Activated CD4-positive, alpha-beta T cell treated with anti-CD3 and anti-CD28 coated beads for 1 hour (primary cell): ENCODE measurements at places on chromosomes 6 and 20.

DNA sequence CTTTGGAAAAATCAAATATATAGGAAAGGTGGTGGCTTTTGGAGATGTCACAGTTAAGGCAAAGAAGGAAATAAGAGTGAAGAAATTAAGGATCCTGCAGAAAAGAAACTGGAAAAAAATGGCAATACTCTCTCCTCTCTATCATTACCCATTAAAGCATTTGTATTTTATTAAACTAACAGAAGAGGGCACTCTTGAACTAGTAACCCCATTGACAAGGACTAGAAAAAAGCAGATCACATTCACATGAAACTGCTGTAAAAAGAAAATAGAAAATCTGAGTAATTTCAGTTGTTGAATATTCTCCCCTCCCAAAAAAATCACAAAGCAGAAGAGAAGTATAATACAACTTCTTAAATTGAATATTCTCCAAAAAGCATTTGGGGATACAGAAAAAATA lies 104.1 kb upstream of the SLC35B3 start:
- no peak for DNase-seq

DNA sequence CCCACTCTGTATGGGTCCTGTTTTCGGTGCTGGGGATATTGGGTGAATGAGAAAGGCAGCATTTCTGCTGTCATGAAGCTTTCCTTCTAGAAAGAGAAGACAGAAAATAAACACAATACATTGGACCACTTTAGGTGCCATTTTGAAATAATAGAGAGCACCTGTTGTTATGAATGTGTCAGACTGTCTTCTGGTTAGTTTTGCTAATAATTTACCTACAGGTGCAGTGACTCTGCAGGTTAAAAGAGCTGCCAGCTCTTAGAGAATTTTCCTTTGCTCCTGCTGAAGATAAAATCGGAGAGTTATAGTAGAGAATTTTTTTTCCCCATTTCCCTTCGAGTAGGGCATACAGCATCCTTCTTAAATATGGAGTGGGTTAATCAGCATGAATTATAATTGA lies 21.9 kb upstream of the GCLC start:
- no peak for DNase-seq

- DNase-seq = no peak
Observed at GRCh38 chr20:34907616-34908469, 31.4 kb downstream of the ACSS2 start.

- DNase-seq = no peak
Observed at GRCh38 chr6:166610069-166610468, 17.0 kb downstream of the RPS6KA2 start.

- DNase-seq = no peak
Observed at GRCh38 chr6:84150705-84151104, 76.7 kb downstream of the CEP162 start.

DNA sequence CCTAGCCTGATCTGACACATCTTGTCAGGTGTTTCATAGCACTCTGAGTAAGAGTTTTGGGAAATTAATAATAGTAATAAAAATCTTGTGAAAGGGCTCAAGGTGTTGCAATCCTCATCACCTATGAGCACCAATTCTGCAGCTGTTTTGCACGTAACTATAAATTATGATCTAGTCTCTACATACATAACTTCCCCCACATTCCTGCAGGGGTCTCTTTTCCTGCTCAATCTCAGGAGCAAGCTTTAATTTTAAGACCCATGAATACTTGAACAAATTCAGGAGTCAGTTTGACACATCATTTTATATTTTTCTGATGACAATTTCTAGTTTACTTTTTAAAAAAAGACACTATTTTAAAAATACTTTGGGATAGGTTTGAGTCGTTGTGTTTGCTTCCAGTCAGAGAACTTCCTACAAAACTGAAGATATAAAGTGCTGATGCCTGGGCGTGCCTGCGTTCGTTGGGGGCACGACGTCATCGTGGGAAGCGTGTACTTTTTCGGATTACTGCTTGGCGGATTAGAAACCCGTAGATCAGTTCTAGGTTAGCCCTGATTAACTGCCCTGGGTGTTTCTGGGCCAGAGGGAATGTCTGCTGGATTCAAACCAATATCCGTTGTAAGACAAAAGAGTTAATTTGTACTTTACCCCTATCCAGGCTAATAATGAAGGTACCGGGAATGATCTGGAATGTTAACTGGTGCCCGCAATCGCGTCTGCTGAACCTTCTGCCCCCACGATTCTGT lies 1.0 kb upstream of the E2F3 start:
- peak; percentile 9 for DNase-seq

GRCh38 chr20:55353206-55353605 lies 652.1 kb downstream of the CBLN4 start:
- no peak for DNase-seq

GRCh38 chr6:161204866-161205557 lies 68.8 kb downstream of the AGPAT4 start:
- DNase-seq = no peak

- no peak for DNase-seq
Observed at GRCh38 chr6:170132011-170132521, 158.8 kb downstream of the DLL1 start.

GRCh38 chr6:50699051-50699775 lies 14.1 kb upstream of the TFAP2D start:
- DNase-seq = no peak

- DNase-seq = no peak
Observed at GRCh38 chr6:35400111-35400510, 52.0 kb upstream of the FANCE start.

DNA sequence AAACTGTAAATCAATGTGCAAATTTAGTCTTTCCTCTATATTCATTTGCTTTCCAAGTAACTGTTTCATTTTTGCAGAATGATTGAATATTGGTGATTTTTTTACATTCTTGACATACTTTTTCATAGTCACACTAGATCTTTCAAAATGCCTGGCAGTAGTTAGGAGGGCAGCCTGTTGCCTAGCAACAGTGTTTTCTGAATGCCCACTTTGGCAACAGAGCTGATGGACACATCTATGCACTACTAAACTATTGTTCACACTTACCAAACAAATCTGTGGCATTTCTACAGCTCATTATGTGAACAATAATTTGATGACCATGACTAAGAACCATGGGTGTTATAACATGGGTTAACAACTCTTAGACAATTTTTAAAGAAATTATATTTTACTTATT lies 438.0 kb upstream of the IMPG1 start:
- no peak for DNase-seq

DNA sequence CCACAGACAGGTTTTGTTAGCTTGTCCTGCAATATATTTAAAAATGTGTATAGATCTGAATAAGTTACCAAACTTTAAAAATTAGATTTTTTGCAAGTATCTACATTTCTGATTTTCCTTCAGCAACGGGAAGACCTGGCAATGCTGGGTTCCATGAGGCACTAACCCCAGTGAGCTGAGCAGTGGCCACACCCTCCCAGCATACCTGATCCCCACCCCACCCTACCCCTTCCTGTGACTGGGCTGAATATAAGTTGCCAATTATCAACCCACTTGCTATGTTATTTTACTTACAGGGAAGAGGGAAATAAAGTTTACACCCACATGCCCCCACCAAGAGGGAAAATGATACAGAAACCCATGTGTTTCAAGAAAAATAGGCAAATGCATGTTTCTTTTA lies 70.3 kb upstream of the RALGAPA2 start:
- no peak for DNase-seq

- DNase-seq = no peak
Observed at GRCh38 chr6:2562721-2563451, 187.8 kb downstream of the MYLK4 start.

DNA sequence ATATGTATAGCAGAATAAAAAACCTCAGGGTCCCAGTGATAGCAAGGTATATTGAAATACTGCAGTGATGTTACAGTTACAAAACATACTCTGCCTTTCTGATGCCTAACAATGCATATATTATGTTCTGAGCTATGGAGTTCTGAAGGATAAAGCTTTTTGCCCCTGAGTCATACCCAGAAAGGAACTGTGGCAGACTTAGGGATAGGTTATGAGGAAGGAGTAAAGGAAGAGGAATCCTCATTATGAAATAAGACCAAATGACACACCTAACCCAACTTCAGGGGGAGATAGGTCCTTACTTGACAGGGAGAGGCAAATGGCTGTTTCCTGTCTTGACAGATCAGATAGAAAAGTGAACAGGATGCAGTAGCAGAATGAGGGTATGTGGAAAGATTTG lies 940.6 kb upstream of the FLRT3 start:
- no peak for DNase-seq

DNA sequence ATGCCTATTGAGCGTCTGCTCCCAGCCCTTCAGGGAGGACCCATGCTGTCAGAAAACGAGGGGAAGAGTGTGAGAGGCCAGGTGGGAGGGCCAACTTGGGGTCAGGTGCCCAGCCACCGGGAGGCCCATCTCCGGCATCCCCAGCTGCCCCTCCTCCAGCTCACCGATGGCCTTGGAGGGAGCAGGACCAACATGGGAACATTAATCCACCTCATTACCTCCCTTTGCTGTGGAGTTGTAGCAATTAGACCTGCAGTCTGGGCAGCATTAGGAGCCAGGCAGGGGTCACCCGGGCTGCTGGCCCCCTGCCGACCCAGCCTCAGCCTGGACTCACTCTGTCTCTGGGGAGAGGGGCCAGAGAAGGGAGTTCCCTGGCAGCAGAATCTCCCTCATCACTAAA lies 25.1 kb downstream of the DLGAP4 start:
- no peak for DNase-seq

- DNase-seq = no peak
Observed at GRCh38 chr6:139290787-139291311, 949 bp downstream of the TXLNB start.

DNA sequence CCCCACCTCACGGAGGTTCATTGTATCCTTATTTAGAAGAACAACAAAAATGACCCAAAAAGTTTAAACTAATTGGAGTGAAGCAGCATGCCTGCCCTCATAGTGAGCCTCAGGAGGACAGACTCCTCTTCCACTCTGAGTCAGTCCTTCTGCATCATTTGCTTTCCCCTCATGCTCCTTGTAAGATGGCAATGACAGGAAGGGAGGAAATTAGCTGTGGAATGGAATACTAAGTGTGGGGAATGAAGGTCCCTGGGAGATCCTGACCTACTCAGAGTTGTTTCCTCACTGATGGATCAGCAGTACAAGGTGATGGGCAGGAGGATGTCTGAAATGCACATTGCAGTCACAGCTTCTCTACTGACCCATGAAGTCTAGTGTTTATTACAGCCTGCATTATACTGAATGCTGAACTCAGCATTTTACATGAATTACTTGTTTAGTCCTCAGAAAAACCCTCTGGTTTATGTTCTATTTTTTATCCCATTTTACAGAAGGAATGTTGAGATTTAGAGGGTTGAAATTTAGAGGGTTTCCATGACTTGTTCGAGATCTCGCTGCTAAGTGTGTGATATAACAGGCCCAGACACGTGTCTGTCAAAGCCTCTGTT lies 212.0 kb upstream of the PCSK2 start:
- no peak for DNase-seq

DNA sequence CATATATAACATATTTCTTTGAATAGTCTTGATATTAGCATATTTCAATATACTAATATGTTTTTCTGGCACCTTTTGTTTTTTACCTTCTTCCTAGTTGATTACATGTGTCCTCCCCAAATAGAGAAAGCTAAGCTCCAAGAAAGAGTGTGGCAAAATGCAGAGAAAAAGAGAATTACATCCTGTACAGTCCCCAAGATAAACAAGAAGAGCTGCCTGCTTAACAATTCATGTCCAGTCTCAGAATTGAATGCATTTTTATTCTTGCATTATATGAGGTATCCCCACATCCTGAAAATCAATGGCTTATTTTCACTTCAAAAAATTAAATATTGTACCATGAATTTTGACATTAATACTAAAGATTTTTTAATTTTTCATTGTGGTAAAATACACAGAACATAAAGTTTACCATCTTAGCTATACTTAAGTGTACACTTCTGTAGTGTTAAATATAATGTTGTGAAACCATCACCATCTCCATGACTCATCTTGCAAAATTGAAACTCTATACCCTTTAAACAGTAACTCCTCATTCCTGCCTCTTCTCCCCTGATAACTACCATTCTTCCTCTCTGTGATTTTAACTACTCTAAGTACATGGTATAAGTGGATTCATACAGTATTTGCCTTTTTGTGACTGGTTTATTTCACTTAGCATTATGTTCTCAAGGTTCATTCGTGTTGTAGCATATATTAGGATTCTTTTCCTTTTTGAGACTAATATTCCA lies 490.3 kb downstream of the COL12A1 start:
- DNase-seq = no peak

- DNase-seq = no peak
Observed at GRCh38 chr6:131117878-131118277, 17.4 kb upstream of the AKAP7 start.

DNA sequence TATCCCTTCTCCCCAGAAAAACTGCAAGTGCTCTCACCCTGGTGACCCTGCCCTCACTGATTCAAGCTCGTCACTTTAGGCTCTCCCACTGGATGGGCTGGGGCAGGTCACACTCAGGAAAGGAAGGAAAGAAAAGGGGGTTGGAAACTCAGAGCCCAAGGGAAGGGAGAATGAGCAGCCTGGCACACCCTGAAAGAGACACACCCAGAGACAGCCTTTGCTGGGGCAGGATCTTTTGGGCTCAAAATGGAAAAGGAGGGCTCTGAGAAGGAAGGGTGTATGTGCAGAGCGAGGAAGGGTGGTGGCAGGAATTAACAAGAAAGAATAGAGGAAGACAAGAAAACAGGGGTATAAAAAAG lies 2.5 kb downstream of the PPP1R18 start:
- no peak for DNase-seq

- no peak for DNase-seq
Observed at GRCh38 chr6:119686240-119686639, 336.7 kb upstream of the MAN1A1 start.

GRCh38 chr20:47936612-47937011 lies 151.3 kb upstream of the SULF2 start:
- no peak for DNase-seq

DNA sequence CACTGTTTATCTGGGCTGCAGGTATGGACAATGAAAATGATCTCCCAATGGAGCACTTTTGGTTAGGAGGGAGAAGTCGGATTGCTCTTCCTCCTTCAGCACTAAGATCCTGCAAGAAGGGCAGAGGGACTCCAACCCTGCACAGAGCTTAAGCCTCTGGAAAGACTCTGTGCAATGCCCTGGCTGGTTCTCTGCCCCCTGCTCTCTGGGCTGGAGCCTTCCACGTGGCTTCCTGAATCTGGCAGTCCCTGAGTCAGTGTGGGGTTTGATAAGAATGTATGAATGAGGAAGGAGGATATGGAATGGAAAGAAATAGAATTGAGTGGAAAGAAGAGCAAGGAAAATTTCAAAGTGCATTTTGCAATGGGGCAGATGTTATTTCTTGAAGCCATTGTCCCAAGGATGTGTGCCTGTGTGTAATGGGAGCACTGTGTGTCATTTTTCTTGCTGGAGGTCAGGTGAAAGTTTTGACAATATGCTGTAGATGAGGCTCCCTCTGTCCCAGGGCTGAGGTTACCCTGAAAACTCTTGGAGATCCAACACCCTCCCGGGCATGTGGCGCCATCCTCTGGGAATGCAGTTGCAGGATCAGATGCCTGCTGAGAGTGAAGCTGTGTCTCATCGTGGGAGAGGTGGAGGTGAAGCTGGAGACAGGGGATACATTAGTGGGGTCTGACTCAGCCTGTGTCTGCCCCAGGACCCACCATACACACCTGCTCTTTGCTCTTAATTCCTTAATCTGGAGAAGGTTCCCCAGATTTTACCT lies 16.3 kb upstream of the CST9L start:
- DNase-seq = no peak

- DNase-seq = no peak
Observed at GRCh38 chr6:31010393-31011060, at the start of gene MUC22. TSS of gene MUC22 (plus strand) at chr6:31010474. CDS start at chr6:31010707, 233 bp downstream.

GRCh38 chr6:104527311-104527710 lies 332.4 kb downstream of the HACE1 start:
- DNase-seq = no peak

- DNase-seq = no peak
Observed at GRCh38 chr6:108742041-108742440, 106.2 kb upstream of the ARMC2 start.

- DNase-seq = no peak
Observed at GRCh38 chr20:45469336-45470261, at the start of gene WFDC2. TSS of gene WFDC2 (plus strand) at chr20:45469753. CDS start at chr20:45469782, 29 bp downstream.
